ENCODE measurements at places on chromosomes 7 and 10.

- DNase-seq, result no peak
These were observed 74.7 kb upstream of the CAMK2B start for GRCh38 chr7:44400033-44400511.

DNA sequence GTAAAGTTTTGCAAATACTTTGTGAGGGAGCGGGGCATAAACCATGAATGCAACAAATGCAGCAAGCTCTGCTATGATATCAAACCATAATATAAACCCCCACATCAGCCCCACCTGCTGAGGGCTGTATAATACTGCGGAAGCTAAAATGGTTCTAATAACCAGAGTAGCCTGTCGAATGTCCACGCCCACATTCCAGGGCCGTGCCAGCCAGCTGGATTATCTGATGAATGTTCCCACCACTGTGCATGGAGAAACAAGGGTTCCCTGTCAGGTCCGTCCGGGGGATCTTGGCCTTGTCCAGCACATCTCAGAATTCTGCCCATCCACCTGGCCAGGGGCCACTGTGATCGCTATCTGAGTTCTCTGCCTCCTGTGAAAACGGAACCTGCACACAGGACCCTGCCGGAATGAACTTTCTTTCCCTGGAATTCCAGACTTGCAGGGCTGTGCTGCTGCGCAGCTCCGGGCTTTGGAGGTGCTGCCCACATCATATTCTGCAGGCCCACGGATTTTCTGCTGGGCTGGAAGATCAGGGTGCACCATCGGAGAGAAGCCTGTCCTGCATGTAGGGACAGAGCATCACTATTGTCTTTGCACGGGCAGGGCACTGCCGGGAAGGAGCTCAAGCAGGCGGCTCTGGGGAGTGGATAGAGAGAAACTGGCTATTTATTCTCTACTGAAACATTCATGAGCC is 77.0 kb upstream of the GNA12 start:
- DNase-seq, result no peak

GRCh38 chr7:84177758-84178412 is 16.7 kb downstream of the SEMA3A start:
- DNase-seq, result no peak

DNA sequence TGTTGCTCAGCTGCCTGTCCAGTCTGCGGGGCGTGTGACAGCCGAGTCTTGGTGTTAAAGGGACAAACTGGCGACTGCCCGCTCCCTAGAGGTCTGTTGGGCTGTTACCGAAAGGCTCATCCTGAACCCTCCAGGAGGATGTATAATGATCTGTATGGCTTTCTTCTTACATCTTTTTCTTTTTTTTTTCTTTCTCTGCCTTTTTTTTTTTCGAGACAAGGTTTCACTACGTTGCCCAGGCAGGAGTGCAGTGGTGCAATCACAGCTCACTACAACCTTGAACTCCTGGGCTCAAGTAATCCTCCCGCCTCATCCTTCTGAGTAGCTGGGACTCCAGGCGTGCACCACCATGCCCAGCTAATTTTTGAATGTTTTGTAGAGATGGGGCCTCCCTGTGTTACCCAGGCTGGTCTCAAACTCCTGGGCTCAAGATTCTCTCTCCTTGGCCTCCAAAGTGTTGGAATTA is 857 bp downstream of the INTS15 start:
- no peak for DNase-seq
